Neural crest cell (in vitro differentiated cells): ENCODE measurements at places on chromosomes 2 and 18. TPM values are rescaled to one million over a fixed set of nuclear protein-coding genes. Genes with fewer than 3 reads are reported as not detected.

DNA sequence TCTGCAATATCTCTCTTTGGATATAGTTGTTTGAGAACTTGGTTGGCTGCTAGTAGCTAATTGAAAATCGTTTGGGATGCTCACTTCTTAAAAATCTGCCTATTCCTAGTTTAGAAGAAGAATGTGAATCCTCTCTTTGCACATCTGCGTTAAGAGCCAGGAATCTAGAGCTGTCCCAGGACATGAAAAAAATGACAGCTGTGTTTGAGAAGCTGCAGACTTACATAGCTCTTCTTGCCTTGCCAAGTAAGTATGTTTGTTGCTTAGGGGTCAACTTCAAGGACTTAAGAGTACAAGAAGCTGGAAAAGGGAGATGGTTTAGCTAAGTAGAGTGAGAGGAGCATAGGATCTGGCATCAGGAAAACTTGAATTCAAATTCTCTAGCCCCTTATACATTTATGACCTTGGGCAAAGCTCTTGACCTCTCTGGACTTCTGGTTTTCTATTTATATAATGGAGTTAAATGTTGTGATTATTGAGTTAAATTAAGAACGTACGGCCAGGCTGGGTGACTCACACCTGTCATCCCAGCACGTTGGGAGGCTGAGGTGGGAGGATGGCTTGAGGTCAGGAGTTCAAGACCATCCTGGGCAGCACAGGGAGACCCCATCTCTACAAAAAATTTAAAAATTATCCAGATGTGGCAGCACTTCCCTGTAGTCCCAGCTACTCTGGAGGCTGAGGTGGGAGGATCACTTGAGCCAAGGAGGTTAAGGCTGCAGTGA, 55.2 kb upstream of the STON1 start:
- no peak overlapping the region for H3K4me3 ChIP-seq
- peaks cover 16% of the 10 kb centered on the region for H3K4me1 ChIP-seq
- H3K27ac ChIP-seq: no peak overlapping the region
- DNase-seq: no peak

- peaks cover 11% of the 10 kb centered on the region for H3K36me3 ChIP-seq
- DNase-seq: no peak
- peaks cover 7% of the 10 kb centered on the region for H3K4me1 ChIP-seq
- no peak overlapping the region for H3K27ac ChIP-seq
- no peaks in the 10 kb centered on the region for H3K27me3 ChIP-seq
Measured at GRCh38 chr18:10951631-10952544, 197.5 kb downstream of the PIEZO2 start.

SNORC gene
- 2.8 and 3.0 TPM in 2 replicates for total RNA-seq

DNA sequence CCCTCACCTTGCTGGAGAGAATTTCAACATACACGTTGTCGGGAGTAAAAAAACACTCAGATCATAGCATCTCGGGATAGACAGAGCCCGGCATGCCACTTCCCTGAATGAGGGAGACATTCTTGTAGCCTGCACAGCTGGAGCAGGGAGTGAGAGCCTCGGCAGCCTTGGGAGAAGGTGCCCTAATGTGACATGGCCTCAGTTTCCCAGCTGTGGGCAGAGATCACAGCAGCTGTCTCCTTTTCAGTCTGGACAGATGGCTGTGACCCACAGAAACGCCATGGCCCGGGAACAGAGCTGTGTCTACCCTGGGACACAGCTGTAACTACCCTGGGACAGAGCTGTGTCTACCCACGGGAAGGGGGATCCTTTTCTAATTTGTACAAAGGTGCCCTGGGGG, 55.9 kb downstream of the HS1BP3 start:
- H3K4me1 ChIP-seq: peaks cover 79% of the 10 kb centered on the region
- no peak overlapping the region for H3K27ac ChIP-seq
- no peak for DNase-seq
- no peaks in the 10 kb centered on the region for H3K36me3 ChIP-seq

DNA sequence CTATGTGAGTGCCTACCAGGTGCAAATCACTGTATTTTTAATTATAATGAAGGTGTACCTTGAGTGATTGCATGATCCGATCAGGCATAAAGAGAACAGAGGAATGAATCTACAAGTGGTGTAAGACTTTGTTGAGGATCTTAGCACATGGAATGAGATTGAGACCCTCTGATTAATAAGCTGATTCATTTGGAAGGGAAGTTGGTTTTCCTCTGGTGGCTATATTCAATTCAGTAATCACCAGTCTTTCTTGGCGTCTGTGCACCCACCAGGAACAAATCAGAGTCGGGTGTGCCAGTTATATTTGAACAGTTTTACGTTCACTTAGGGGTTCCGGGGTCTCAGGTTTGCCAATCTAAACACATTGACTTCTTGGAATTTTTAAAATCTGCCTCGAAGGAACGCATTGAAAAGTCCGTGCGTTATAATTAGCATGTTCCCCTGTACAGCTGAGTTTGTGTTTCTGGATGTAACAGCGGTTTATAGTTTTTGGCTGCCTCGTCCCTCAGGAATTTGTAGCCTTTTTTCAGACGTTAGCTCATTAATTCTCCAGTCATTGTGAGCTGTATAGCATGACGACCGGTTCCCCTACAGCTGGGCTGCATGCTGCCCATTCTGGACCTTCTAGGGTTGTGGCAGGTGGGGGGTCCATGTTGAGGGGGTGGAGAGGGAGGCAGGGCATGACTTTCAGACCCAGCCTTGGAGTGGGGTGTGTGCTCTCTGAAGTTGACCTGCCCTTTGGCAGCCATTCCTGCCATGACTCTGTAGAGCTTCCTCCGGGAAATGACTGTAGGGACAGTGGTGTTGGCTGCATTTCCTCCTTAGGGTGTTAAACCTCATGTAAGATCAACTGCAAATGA, 20.3 kb downstream of the MYO1B start:
- DNase-seq: no peak
- no peak overlapping the region for H3K27ac ChIP-seq
- H3K4me1 ChIP-seq: peaks cover 63% of the 10 kb centered on the region
- no peak overlapping the region for H3K4me3 ChIP-seq
- H3K27me3 ChIP-seq: no peaks in the 10 kb centered on the region
- H3K36me3 ChIP-seq: peaks cover 2% of the 10 kb centered on the region

CDH2 gene
- total RNA-seq: 234 and 238 TPM in 2 replicates

CCDC102B gene
- total RNA-seq: 6.5 and 7.5 TPM in 2 replicates

- H3K36me3 ChIP-seq: no peaks in the 10 kb centered on the region
Measured at GRCh38 chr2:95530734-95531133, 46.2 kb upstream of the TRIM43B start.

GRCh38 chr18:39951142-39951720, 2003.8 kb upstream of the PIK3C3 start:
- H3K4me3 ChIP-seq: no peak overlapping the region
- no peak overlapping the region for H3K27ac ChIP-seq
- DNase-seq: no peak
- no peaks in the 10 kb centered on the region for H3K36me3 ChIP-seq
- H3K4me1 ChIP-seq: no peaks in the 10 kb centered on the region

MC2R gene
- not detected in 2 replicates for total RNA-seq

GRCh38 chr2:216370961-216371712, 1.1 kb downstream of the MARCHF4 start:
- DNase-seq: peak; percentile 12
- peaks cover 12% of the 10 kb centered on the region for H3K4me1 ChIP-seq
- H3K27ac ChIP-seq: no peak overlapping the region
- H3K27me3 ChIP-seq: peaks cover 91% of the 10 kb centered on the region

ATP6V1C2 gene
- total RNA-seq: 0.14 TPM in 1 of 2 replicates, not detected in the other

DNA sequence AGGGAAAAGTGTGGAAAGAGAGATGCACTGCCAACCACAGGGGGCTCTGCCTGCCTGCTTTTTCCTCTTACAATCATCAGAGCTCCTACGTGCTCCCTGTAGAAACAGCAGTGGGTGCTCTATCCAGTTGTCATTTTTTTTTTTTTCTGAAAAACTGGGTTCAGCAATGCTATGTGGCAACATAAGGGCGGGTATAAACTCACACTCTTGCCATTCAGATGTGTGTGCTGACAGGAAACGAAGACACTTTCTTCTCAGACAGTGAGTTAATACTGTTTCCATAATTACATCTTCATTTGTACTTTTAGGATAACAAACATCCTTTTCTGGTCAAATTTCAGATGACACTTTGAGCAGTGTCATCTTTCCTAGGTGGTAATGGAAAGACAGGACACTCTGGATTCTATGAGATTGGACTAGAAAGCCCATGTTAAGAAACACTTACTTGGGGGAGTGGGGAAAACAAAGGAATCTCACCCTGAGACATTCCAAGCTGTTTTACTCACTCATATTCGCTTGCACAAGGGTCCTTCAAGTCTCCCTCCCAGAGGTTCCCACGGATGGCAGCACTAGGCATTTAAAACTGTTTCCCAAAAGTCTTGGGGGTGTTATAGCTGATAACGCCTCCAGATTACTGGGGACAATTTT, 41.3 kb downstream of the CCDC93 start:
- H3K4me3 ChIP-seq: no peak overlapping the region
- DNase-seq: no peak
- no peaks in the 10 kb centered on the region for H3K4me1 ChIP-seq
- H3K36me3 ChIP-seq: peaks cover 8% of the 10 kb centered on the region

MTCL1 gene
- 17.8 and 18.4 TPM in 2 replicates for total RNA-seq

GRCh38 chr2:219441451-219442255, 7.0 kb downstream of the SPEG start:
- H3K4me3 ChIP-seq: peak overlapping the region; percentile 78
- no peak overlapping the region for H3K27ac ChIP-seq
- peaks cover 42% of the 10 kb centered on the region for H3K27me3 ChIP-seq

DNA sequence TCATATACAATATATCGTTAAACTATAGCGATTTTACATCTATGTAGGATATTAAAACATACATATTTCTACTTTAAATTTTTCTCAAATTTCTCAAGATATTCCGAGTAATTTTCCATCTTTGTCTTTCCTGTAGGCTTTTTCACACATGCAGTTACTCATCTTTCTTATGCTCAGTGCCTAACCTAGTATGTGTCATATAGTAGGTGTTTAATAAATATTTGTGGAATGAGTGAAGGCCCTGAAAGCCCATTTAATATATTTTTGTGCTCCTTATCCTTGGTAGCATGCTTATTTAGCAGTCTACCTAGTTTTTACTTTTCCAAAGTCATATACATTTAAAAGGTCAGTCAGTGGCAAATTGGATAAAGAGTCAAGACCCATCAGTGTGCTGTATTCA, 67.3 kb downstream of the ITGB6 start:
- no peak overlapping the region for H3K4me3 ChIP-seq
- H3K27me3 ChIP-seq: no peaks in the 10 kb centered on the region
- DNase-seq: no peak
- H3K4me1 ChIP-seq: no peaks in the 10 kb centered on the region
- no peak overlapping the region for H3K27ac ChIP-seq
- no peaks in the 10 kb centered on the region for H3K36me3 ChIP-seq

GRB14 gene
- total RNA-seq: 0.82 and 0.93 TPM in 2 replicates

DNA sequence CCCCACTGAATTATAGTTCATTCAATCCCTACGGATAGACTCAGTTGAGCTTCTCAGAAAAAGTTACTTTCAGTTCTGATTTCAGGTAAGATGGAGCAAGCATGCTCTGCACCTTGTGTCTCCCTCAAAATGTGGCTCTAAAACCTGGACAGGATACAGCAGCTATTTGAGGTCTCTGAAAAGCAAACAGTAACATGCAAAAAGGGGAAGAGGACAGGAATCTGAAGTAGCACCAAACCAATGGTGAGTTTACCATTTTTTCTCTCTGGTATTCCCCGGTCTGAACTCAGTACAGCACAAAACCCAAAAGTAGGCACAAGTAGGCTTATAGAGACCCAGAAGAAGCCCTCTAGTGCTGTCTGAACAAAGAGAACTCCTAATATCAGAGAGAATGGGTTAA, 34.1 kb downstream of the LANCL1 start:
- H3K36me3 ChIP-seq: peaks cover 30% of the 10 kb centered on the region
- H3K27ac ChIP-seq: no peak overlapping the region
- DNase-seq: no peak
- no peaks in the 10 kb centered on the region for H3K27me3 ChIP-seq

ADAM23 gene
- 31.2 and 34.0 TPM in 2 replicates for total RNA-seq

NPAS2 gene
- 2.6 TPM in 2 replicates for total RNA-seq

- no peaks in the 10 kb centered on the region for H3K27me3 ChIP-seq
- H3K36me3 ChIP-seq: no peaks in the 10 kb centered on the region
- no peak overlapping the region for H3K27ac ChIP-seq
- no peak for DNase-seq
- peaks cover 15% of the 10 kb centered on the region for H3K4me1 ChIP-seq
- no peak overlapping the region for H3K4me3 ChIP-seq
Measured at GRCh38 chr2:181814057-181814491, 77.5 kb upstream of the ITPRID2 start.

NCKAP5 gene
- 22.8 and 27.9 TPM in 2 replicates for total RNA-seq

GRCh38 chr2:112109278-112109677, 28.9 kb upstream of the FBLN7 start:
- no peaks in the 10 kb centered on the region for H3K27me3 ChIP-seq
- H3K4me1 ChIP-seq: no peaks in the 10 kb centered on the region
- H3K27ac ChIP-seq: no peak overlapping the region
- peaks cover 61% of the 10 kb centered on the region for H3K36me3 ChIP-seq

DNA sequence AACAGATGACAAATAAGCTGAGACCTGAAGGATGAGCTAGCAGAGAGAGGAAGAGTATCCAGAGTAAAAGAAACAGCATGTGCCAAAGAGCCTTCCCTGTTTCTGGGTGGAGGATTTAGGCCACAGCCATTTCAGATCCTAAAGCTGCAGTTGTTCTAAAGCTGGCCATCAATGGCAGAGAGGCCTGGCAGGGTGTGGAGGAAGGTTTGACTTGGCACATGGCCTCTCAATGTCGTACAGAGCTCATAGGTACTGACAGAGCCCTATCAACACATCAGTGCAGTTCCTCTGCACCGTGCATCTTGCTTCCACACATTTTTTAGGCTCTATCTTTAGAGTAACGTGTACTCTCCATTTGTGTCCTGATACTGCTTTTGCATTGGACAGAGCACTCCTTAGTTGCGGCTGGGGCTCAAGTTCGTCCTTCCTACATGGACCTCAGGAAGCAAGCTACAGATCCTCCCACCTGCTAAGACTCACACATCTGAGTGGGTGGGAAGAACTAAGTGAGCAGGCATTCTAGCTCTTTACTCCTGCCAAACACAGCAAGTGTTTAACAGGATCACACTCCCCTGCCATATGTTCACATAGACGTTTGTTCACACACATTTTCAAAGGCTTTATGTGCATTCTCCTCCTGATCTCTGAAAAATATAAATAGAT, 3.0 kb upstream of the CHMP3 start:
- H3K36me3 ChIP-seq: peaks cover 4% of the 10 kb centered on the region
- H3K4me1 ChIP-seq: peaks cover 26% of the 10 kb centered on the region
- H3K4me3 ChIP-seq: no peak overlapping the region
- H3K27me3 ChIP-seq: no peaks in the 10 kb centered on the region
- DNase-seq: no peak
- H3K27ac ChIP-seq: no peak overlapping the region

DNA sequence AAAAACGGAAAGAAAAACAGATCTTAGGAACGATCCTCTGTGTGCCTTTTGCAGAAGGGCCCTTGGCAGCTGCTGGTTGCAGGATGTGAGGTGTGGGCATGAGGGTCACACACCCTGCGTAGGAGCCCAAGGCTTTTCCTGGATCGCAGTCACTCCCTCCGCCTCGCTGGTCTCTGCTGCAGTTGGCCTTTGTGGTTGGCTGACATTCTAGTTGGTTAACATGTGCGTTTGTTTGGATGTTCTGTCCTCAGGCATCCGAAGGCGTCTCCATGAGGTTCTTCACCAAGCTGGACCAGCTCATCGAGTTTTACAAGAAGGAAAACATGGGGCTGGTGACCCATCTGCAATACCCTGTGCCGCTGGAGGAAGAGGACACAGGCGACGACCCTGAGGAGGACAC, 61.7 kb downstream of the INPP5D start:
- no peaks in the 10 kb centered on the region for H3K36me3 ChIP-seq
- H3K4me3 ChIP-seq: no peak overlapping the region
- no peaks in the 10 kb centered on the region for H3K4me1 ChIP-seq
- H3K27me3 ChIP-seq: no peaks in the 10 kb centered on the region

- DNase-seq: no peak
- H3K4me1 ChIP-seq: no peaks in the 10 kb centered on the region
- no peaks in the 10 kb centered on the region for H3K36me3 ChIP-seq
- no peak overlapping the region for H3K4me3 ChIP-seq
- peaks cover 9% of the 10 kb centered on the region for H3K27me3 ChIP-seq
Measured at GRCh38 chr18:63843008-63843407, 44.5 kb upstream of the SERPINB2 start.

PLB1 gene
- 0.16 TPM in 1 of 2 replicates, not detected in the other for total RNA-seq
